ENCODE measurements at places on chromosomes 13 and 19.

DNA sequence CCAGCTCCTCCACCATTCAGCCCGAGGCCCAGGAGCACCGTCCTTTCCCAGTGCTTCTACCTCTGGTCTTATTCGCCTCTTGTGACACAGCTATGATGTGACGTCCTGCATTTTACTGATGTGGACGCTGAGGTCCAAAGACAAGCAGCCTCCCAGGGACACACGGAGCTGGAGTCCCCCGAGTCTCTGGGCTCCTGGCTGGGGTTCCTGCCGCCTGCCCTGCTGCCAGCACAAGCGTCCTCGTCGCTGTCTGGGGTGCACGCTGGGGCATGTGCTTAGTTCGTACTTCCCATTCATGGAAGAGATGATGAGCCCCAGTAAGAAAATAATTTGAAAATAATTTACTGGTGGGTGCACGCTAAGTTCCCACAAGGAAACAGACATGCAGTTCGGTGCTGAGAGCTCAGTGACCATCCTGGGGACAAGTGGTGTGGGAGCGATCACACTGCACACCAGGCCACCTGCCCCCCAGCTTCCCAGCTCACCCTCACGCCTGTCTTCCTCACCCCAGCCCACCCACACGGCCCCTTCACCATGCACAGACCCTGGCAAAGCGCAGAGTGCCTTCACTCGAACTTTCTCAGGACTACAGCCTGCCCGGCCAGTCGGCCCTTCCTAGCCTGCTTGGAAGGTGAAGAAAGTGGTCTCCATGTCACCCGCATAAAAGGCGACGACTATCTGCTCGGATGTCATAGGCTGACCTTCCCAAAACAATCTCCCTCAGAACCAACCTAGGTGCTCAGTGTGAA is 14.2 kb upstream of the CFAP97D2 start:
- no peak for DNase-seq

GRCh38 chr13:45341799-45342500 is 967 bp upstream of the TPT1 start:
- DNase-seq: peak; percentile 71

DNA sequence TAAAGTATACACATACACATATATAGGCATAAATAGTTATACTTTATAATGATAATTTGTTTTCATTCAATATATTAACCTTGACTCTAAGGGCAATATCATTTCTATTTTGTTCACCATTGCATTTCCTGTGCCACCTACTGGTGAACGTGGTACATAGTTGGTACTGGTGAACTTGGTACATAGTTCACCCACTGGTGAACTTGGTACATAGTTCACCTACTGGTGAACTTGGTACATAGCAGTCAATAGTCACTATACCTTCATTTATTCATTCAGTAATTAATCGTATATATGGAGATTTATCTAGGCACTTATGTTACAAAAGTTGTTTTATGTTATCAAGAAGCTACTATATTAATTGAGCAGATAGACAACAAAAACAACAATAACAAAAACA is 172.6 kb upstream of the ATXN8OS start:
- no peak for DNase-seq

DNA sequence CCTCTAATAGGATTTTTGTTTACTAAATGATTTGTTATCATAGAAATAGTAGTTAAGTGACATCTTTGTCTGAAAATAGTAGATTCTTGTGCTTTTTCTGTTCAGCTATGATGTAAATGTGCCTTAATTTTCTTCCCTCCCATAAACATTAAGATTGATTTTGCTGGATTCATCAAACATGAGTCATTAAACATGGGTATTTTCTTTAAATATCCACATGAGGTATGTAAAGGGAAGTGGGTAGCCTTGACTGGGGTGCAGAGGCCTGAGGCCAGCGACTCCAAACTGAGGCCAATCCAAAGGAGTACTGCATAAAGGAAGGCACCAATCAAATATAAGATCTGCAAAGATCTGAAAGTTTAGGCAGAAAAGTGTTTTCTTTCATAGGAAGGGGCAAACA is 3.7 kb downstream of the ZNF136 start:
- DNase-seq: no peak

DNA sequence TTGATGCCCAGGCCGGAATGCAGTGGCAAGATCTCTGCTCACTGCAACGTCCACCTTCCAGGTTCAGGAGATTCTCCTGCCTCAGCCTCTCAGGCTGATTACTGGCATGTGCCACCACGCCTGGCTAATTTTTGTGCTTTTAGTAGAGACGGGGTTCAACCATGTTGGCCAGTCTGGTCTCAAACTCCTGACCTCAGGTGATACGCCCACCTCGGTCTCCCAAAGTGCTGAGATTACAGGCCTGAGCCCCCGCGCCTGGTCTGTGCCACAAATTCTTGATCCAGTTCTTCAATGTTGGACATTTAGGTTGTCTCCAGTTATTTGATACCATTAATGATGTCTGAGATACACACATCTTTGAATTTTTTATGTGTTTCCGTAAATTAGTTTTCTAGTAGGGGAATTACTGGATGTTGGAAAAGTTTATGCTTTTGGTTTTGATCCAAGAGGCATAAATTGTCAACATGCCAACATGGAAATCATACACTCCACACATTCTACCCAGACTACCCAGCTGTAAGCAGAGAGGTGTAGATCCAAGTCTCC is 525 bp upstream of the COG3 start:
- DNase-seq: no peak

GRCh38 chr19:17623224-17623935 is 64.8 kb downstream of the UNC13A start:
- no peak for DNase-seq

DNA sequence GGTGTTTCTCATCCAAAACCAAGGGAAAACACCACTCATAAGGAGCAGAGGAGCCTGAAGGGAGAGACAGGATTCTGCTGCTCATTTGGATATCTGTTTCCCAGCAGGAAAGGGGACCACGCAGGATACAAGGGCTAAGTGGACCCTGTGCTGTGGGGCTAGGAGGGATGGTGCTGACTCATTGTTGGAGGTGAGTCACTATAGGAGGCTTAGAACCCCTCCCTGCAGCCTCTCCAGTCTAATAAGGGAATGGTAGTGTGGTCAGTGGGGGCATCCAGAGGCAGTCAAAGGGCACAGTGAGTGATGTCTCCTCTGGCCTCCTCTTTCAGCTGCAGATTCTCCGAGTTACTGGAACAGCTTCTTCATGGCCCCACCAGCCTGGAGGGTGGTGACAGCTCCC is 442.3 kb downstream of the TUBA3C start:
- no peak for DNase-seq

DNA sequence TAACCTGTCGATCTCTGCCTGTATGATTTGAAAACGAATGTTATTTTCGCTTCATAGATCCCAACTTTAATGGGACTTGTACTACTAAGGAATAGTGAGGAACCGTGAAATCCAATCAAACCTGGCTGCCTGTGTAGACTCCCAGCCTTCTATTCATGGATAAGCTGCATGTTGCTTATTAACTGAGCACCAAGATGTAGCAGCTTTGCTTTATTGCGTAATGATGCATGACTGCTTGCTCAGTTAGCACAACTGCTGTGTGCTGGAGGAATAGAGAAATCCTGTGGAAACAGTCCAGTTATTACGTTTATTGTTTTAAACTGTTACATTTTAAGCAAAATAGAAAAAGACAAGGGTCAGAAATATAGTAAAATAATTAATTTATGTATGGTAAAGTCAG is 108.2 kb downstream of the SHISA2 start:
- peak; percentile 42 for DNase-seq

GRCh38 chr13:23350009-23350408 is 83.5 kb downstream of the SACS start:
- no peak for DNase-seq

DNA sequence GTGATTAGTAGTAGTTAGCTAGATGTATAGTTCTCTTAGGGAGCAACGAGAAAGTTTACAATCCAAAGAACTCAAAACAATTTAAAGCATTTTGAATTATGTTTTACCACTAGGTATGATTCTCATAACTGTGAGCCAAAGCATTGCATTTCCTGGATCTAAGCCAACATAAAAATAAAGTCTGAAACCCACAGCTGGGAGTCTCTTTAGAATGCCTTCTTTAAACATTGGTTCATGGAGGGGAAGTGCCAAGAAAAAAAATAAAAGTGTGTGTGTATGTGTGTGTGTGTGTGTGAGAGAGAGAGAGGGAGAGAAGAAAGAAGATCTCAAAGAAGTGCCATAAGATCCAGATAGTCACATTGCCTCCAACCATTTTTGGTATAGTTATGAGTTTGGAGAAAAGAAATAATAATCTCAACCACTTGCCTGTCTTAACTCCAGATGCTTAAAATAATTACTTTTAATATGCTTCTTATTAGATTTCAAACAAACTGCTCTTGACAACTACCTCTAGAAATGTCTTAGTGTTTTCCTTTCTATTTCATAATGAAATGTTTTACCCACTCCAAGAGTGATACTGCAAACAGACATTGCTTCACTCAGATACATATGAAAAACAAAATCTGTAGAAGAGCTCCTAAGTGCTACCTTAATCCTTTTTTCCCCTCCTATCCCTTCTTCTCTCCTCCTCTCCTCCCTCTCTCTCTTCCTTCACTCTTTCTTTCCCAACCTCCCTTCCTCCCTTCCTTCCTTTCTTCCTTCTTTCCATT is 554.1 kb downstream of the KCTD12 start:
- peak; percentile 47 for DNase-seq

- DNase-seq: no peak
These were observed 149.8 kb upstream of the SLITRK1 start for GRCh38 chr13:84032116-84032515.

Data from stomach (tissue), 19 donors.